ENCODE measurements at places on chromosomes 2 and 18. TPM values are rescaled to one million over a fixed set of nuclear protein-coding genes. Genes with fewer than 3 reads are reported as not detected.

The TRAK2 gene
- 17.9 TPM for total RNA-seq

The GAREM1 gene
- total RNA-seq = 2.0 TPM

The FZD7 gene
- 34.8 TPM for total RNA-seq

The SPDYA gene
- not detected for total RNA-seq

The NEU2 gene
- not detected for total RNA-seq

The ALK gene
- not detected for total RNA-seq

The OR6B2 gene
- total RNA-seq = not detected

The CYRIA gene
- total RNA-seq = 2.0 TPM

The PIGN gene
- 21.4 TPM for total RNA-seq

The ATP8B1 gene
- total RNA-seq = 14.4 TPM

The UGT1A5 gene
- not detected for total RNA-seq

The C2orf74 gene
- 4.4 TPM for total RNA-seq

The CKAP2L gene
- 18.8 TPM for total RNA-seq

The REG1A gene
- total RNA-seq = not detected

The MRO gene
- total RNA-seq = not detected

The SRD5A2 gene
- total RNA-seq = under 0.01 TPM

The IL36RN gene
- not detected for total RNA-seq

The WNT10A gene
- 2.2 TPM for total RNA-seq

The RNMT gene
- 21.3 TPM for total RNA-seq

The KATNAL2 gene
- total RNA-seq = 0.06 TPM

The ITGAV gene
- 98.8 TPM for total RNA-seq

The SLC35G4 gene
- not detected for total RNA-seq

The VSNL1 gene
- not detected for total RNA-seq

The CGREF1 gene
- total RNA-seq = 2.3 TPM

The GPC1 gene
- 45.4 TPM for total RNA-seq

The LTBP1 gene
- total RNA-seq = 43.9 TPM

The MCEE gene
- 2.4 TPM for total RNA-seq
